Activated B cell treated with CpG ODN at 0.5 μM for 24 hours (primary cell): ENCODE measurements at places on chromosomes 1 and 21.

DNA sequence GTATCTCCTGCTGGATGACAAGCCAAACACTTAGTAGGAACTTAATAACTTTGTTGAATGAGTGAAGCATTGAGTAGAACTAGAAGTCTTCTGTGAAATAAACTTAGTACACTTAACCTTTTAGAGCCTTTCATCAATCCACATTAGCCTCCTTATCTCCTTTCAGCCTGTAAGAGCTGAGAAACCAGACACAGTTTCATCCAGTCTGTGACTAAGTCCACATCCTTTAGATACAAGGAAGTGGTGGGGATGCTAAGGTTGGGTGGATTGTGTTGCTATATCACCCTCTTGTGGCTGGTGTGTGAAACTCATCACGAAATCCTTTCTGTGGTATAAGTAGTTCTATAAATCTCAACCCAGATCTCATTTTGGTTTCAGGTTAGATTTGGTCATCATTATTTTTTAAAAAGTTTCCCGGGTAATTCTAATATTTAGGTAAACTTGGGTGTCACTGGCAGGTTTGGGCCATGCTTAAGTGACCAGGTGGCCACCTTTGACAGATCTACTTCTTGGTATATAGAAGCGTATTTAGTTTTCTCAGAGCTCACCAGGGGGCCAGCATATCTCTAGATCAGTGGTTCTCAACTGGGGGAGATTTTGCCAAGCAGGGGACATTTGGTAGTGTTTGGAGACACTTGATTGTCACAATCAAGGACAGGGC lies 27.8 kb upstream of the CD84 start:
- peak overlapping the region; percentile 84 for H3K27ac ChIP-seq
- H3K4me3 ChIP-seq, result peak overlapping the region; percentile 42
- peaks cover 33% of the 10 kb centered on the region for H3K4me1 ChIP-seq

- H3K36me3 ChIP-seq, result no peaks in the 10 kb centered on the region
- H3K27ac ChIP-seq, result no peak overlapping the region
- no peaks in the 10 kb centered on the region for H3K27me3 ChIP-seq
- no peak overlapping the region for H3K4me3 ChIP-seq
- no peak for DNase-seq
- peaks cover 16% of the 10 kb centered on the region for H3K4me1 ChIP-seq
Measured at GRCh38 chr1:58924821-58925220, 141.0 kb upstream of the JUN start.

GRCh38 chr21:26881504-26882228 lies 36.5 kb upstream of the ADAMTS1 start:
- no peak overlapping the region for H3K4me3 ChIP-seq
- H3K27ac ChIP-seq, result no peak overlapping the region
- H3K4me1 ChIP-seq, result no peaks in the 10 kb centered on the region
- H3K36me3 ChIP-seq, result no peaks in the 10 kb centered on the region
- H3K27me3 ChIP-seq, result peaks cover 1% of the 10 kb centered on the region

GRCh38 chr1:161196521-161197451 lies 2.1 kb downstream of the ADAMTS4 start:
- peaks cover 45% of the 10 kb centered on the region for H3K4me1 ChIP-seq
- no peaks in the 10 kb centered on the region for H3K36me3 ChIP-seq
- H3K4me3 ChIP-seq, result no peak overlapping the region
- DNase-seq, result no peak
- no peak overlapping the region for H3K27ac ChIP-seq
- H3K27me3 ChIP-seq, result no peaks in the 10 kb centered on the region

DNA sequence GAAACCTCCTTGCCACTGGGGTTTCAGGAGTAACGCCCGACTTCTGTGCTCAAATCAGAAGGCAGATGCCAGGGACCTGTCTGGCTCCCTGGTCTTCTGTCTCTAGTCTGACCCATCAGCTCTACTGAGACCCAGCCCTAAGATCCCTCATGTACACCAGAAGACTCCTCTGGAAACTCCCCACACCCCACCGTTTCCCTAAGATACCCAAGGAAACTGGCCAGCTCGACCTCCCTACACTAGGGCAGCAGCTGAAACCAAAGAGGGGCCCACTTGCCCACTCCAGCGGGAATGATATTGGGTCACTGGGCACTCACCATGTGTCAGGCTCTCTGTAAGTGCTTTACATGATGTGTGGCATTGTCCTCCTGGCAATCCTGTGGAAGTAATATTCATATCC lies 469 bp upstream of the S100A16 start:
- H3K36me3 ChIP-seq, result no peaks in the 10 kb centered on the region
- H3K4me1 ChIP-seq, result peaks cover 1% of the 10 kb centered on the region
- no peaks in the 10 kb centered on the region for H3K27me3 ChIP-seq
- H3K4me3 ChIP-seq, result no peak overlapping the region
- no peak for DNase-seq
- no peak overlapping the region for H3K27ac ChIP-seq

DNA sequence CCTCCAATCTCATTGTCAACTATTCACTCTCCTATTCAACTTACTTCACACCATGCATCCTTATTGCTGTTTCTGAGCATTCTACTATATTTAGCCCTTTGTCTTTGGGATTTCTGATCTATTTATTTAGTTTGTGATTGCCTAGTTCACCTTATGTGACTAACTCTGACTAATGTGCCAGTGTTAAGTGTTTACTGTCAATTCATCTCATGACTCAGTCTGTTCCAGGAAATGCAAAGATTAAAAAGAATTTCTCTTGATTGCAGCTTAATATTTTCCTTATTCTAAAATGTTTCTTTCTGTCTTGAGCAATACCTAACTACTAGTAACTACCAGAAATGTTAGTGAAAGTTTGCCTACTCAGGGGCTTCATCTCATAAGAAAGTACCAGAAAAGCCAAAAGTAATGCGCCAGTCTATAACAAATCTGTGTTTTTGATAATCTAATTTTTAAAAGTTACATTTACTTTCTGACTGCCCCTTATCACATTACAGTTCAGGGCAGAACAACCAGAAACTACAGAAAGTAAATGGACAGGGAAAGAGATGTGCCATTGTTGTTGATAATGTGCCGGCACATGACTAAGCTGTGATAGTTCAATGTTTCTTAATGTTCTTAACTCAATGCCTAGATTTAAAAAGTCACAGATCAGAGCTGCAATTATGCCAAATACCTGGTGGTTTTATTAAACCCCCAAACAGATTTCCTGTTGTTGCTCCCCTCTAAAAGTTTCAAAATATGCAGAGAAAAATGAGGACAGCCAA lies 556.5 kb downstream of the PTBP2 start:
- H3K4me3 ChIP-seq, result no peak overlapping the region
- DNase-seq, result no peak
- H3K27ac ChIP-seq, result no peak overlapping the region

DNA sequence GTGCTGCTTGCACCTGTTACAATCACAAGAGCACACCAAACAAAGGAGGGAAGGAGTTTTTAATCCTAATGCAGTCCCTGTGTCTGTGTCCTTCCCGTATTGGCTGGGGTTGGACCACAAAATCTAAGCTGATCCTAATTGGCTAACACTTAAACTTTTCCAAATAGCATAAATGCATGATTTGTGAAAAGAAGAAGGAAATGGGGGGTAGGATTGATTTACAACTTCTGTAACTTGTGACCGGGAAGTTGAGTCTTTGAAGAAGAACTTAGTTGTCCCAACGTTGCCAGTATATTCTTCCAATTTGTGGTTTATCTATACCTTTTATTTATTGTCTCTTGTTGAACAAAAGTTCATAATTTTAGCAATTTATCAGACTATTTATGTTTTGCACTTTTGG lies 11.8 kb upstream of the IPP start:
- H3K36me3 ChIP-seq, result no peaks in the 10 kb centered on the region
- H3K4me1 ChIP-seq, result no peaks in the 10 kb centered on the region
- H3K4me3 ChIP-seq, result no peak overlapping the region
- no peak for DNase-seq

- H3K27ac ChIP-seq, result no peak overlapping the region
- H3K36me3 ChIP-seq, result peaks cover 16% of the 10 kb centered on the region
- DNase-seq, result no peak
- no peaks in the 10 kb centered on the region for H3K27me3 ChIP-seq
- H3K4me3 ChIP-seq, result no peak overlapping the region
Measured at GRCh38 chr1:92511541-92511940, 24.8 kb upstream of the GFI1 start.

DNA sequence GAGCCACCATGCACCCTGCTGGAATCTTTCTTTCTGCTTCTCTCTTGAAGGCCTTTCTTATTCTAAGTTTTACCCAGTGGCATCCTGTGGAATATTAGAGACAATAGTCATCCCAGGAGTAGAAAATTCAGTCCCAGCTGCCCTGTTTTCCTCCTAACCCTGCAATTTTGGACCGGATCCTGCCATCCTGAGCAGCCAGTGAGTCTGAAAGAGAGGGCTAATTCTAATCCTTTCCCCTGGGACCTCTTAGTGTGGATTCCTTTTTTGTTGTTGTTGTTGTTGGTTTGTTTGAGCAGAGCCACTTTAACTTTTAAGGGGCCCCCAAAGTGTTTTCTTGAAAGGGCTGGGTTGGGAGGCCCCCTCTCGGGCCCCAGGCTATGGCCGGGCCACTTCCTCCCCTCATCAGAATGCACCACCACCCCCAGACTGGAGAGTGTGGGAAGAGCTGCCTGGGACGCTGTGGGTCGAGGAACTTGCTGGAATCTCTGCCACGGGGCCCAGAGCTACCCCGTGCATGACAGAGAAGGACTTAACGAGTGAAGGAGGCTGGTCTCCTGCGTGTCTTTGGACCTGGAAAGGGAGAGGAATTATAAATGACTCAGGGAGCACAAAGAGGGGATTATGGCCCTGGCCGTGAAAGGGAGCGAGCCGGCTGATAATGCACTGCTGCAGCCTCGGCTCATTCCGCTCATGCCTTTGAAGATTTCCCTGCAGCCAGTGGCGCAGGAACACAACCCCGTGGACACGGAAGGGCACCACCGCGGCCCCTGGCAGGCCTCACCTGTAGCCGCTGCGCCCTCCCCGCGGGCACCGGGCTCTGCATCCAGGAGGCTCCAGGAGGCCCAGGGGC lies 81.0 kb upstream of the AKT3 start:
- H3K27me3 ChIP-seq, result peaks cover 17% of the 10 kb centered on the region
- H3K36me3 ChIP-seq, result peaks cover 2% of the 10 kb centered on the region
- no peaks in the 10 kb centered on the region for H3K4me1 ChIP-seq
- no peak overlapping the region for H3K4me3 ChIP-seq
- no peak for DNase-seq

DNA sequence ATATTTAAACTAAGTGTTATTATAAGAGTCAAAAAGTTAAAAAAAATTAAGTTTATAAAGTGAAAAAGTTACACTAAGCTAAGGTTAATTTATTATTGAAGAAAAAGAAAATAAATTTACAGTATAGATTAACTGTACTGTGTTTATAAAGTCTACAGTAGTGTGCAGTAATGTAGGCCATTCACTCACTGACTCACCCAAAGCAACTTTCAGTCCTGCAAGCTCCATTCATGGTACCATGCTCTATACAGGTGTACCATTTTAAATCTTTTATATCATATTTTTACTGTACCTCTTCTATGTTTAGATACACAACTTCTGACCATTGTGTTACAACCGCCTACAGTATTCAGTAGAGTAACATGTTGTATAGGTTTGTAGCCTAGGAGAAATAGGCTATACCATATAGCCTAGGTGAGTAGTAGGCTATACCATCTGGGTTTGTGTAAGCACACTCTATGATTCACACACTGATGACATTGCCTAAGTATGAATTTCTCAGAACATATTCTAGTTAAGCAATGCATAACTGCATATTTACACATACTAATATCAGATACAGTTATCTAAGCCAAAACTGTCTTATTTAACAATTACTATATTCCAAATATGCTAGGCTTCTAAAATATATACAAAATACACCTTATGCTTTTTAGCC lies 80.6 kb upstream of the GFI1 start:
- no peak overlapping the region for H3K4me3 ChIP-seq
- peaks cover 13% of the 10 kb centered on the region for H3K4me1 ChIP-seq
- H3K36me3 ChIP-seq, result peaks cover 3% of the 10 kb centered on the region
- H3K27me3 ChIP-seq, result no peaks in the 10 kb centered on the region
- no peak overlapping the region for H3K27ac ChIP-seq

DNA sequence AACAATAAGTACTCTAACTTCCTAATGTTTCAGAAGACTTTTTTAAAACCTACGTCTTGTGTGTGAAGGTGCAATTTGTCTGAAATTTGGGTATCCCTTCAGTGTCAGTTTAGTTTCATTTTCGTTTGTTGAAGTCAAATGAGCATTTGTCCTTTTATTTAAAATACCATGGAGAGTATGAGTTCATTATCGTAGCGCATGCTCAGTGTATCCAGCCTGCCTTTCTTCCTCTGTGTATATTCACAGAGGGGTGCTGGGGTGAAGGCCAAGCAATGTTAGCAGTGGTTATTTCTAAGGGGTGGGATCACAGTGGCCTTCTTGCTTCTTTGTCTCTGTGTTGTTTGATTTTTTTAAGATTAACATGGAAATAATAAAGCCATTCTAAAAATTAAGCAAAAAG lies 43.2 kb downstream of the CNN3 start:
- peaks cover 10% of the 10 kb centered on the region for H3K4me1 ChIP-seq
- H3K4me3 ChIP-seq, result no peak overlapping the region
- no peak for DNase-seq
- H3K36me3 ChIP-seq, result no peaks in the 10 kb centered on the region

- H3K4me1 ChIP-seq, result no peaks in the 10 kb centered on the region
- no peaks in the 10 kb centered on the region for H3K36me3 ChIP-seq
- no peak for DNase-seq
Measured at GRCh38 chr1:43558346-43558841, 27.7 kb downstream of the PTPRF start.

- no peak overlapping the region for H3K4me3 ChIP-seq
- H3K4me1 ChIP-seq, result peaks cover 33% of the 10 kb centered on the region
- H3K27me3 ChIP-seq, result no peaks in the 10 kb centered on the region
Measured at GRCh38 chr1:39105061-39105840, 79.1 kb downstream of the NDUFS5 start.

- DNase-seq, result no peak
- no peak overlapping the region for H3K4me3 ChIP-seq
- H3K27me3 ChIP-seq, result no peaks in the 10 kb centered on the region
- peak overlapping the region; percentile 74 for H3K27ac ChIP-seq
- peaks cover 1% of the 10 kb centered on the region for H3K4me1 ChIP-seq
Measured at GRCh38 chr1:204439621-204440375, 28.2 kb upstream of the PPP1R15B start.

DNA sequence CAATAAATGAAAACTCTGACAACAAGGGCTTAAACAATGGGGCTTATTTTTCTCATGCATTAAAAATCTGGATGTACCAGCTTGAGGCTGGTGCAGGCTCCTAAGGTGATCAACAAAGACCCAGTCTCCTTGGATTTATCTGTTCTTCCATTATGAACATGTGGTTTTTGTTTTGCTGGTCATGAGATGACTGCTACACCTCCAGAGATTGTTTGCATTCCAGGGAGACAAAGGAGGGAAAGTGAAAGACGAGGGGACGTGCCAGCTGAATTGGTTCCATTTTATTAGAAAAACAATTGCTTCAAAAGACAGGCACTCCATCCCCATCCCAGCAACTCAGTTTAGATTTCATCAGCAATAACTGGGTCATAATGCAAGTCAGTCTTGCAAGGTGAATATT lies 90.9 kb upstream of the KCNK1 start:
- no peak overlapping the region for H3K4me3 ChIP-seq
- no peaks in the 10 kb centered on the region for H3K27me3 ChIP-seq
- H3K36me3 ChIP-seq, result no peaks in the 10 kb centered on the region
- DNase-seq, result no peak
- H3K27ac ChIP-seq, result no peak overlapping the region
